ENCODE measurements at places on chromosomes 3 and 15.

DNA sequence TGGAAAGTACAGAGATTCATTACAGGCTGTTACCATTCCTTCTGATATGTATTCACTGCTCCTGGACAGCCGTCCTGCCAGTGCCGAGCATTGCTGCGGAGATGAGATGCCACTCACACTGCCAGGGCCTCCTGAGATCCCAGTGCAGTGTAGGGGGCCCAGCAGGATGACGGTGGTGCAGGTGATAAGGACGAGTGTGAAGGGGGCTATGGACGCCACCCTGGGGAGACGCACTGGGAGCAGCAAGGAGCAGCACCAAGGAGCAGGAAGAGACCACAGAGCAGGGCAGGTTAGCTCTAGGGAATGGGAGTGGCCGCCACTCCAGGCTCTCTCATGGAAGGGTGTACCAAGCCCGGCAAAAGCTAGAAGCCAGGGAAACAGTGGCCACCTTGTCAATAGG lies 4.0 kb upstream of the KLF15 start:
- DNase-seq, result no peak

- no peak for DNase-seq
These were observed 380.2 kb downstream of the ULK4 start for GRCh38 chr3:41581700-41582099.

- DNase-seq, result no peak
These were observed 32.0 kb downstream of the PIK3CA start for GRCh38 chr3:179179979-179180759.

DNA sequence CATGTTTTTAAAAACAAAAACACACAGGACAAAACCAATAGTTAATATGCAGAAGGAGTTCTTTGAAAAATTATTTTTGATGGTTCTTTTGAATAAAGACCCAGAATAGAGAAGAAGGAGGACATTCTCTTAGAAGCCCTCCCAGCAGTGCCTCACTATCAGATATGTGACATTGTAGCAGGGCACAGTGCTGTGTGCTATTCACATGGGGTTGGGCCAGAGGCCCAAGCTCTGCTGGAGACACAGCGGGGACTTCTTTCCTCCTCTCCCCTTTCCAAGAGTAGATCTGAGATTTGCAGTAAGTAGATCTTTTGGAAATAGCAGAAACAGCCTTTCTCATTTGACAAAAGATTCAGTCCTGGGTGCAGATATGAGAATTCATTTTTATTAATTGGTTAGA lies 6.3 kb downstream of the GYG1 start:
- no peak for DNase-seq

DNA sequence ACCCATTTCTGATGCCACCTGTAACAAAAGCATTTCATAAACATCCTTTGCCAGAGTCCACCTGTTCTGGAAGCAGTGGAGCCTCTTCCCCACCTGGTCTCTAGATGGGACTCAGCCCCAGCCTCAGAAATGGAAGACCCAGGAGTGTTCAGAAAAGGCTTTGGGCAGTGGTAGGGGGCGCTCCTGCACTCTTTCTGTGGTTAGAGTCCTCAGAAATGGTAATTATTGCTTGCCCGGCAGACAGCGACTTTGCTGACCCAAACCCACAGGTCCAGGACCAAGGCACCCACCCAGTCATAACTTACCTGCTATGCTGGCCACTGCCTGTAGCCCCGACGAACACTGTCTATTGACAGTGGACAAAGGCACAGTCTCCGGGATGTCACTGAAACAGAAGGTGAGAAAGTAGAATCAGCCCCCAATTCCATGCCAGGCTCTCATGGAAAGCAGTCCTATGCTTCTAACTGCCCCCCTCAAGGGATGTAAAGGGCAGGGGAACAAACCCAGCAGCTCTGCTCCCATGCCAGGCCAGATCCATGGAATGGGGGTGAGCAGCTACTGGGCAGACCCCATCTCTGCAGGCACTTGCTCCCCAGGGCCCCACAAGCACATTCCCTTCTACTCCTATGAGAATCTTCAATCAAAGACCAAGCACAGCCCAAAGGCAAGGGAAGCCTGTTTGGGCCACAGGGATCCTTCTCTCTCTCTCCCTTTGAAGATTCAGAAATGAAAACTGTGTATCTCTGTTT lies 5.1 kb downstream of the ACAA1 start:
- no peak for DNase-seq

GRCh38 chr3:10456981-10457380 lies 48.4 kb downstream of the ATP2B2 start:
- DNase-seq, result no peak

DNA sequence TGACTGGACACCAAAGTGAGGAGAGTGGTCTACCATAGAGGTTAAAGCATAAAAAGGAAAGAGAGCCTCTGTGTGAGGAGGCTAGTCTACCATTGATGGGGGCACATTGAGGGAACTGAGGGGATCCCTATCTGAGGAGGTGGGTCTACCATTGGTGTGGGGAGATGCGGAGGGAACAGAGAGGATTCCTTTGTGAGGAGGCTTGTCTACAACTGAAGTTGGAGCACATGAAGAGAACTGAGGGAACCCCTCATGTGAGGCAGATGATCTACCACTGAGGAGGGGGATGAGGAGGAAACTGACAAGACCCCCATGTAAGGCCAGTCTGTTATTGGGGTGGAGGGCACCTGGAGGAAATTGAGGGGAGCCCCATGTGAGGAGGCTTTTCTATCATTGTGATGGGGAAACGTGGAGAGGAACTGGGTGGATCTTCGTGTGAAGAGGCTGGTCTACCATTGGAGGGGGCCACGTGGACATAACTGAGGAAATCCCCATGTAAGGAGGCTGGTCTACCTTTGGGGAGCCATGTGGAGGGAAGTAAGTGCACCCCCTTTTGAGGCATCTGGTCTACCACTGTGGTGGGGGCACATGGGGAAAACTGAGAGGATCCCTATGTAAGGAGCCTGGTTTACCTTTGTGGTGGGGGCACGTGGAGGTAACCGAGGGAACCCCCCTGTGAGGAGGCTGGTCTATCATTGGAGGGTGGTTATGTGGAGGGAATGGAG lies 160.1 kb downstream of the FBLN2 start:
- no peak for DNase-seq

- no peak for DNase-seq
These were observed 168.9 kb downstream of the MYRIP start for GRCh38 chr3:39978308-39978707.

GRCh38 chr3:121724130-121724529 lies 25.4 kb downstream of the GOLGB1 start:
- DNase-seq, result no peak

DNA sequence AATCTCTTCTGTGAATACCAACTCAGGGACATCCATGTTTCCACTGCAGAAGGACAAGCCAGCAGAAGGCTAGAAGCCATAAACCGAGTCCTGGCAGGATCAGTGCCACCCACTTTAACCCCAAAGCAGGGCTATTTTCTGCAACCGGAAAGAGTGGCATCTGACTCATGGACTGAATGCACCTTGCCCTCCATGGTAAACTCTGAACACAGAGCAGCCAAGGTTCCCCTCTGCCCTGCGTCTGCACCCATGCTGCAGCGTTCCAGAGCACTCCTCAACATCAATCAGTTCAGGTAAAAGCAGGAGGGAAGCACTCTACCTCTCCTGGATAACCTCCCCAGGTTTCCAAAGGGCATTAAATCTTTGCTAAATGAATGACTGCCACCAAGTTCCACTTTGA lies 801 bp upstream of the NGRN start:
- no peak for DNase-seq

GRCh38 chr3:97821287-97821773 lies 481 bp upstream of the CRYBG3 start:
- DNase-seq, result peak; percentile 13

DNA sequence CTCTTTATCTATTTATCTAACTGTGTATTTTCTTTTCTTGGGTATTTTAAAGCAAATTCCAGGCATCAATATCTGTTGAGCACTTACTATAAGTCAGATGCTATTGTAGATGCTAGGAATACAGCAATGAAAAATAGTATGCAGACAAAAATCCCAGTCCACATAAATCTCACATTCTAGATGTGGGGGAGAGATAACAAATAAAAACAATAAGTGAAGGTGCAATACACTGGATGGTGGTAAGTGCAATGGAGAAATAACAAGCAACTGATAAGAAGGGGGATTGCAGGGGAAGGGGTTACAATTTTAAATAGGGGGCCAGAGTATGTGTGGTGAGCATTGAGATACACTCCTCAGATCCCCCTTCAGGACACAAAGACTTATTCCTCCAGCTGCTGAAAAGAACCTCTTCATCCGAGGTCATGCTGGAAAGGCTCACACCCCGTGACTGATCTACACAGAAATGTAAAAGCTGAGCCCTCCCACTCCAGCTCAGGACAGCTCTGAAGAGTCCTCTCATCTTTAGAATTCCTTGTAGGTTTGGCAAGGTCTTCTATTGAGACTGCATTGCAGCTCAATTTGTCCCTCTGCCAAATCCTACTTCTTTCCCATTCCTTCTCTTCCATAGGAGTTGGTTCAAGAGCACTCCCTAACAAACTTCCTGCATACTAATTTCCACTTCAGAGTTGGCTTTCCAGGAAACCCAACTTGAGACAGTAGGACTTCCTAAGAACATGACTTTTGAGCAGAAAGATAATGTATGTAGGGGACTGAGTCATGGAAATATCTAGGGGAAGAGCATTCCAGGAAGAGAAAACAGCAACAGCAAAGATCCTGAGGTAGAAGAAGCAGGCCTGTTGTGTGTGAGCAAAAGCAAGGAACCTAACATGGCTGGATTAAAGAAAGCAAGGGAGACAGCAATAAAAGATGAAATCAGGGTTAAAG lies 8.1 kb upstream of the SCG3 start:
- no peak for DNase-seq

GRCh38 chr15:77009646-77010311 lies 14.9 kb downstream of the PSTPIP1 start:
- no peak for DNase-seq

- DNase-seq, result no peak
These were observed 866.1 kb downstream of the NSUN3 start for GRCh38 chr3:94928921-94929320.

- DNase-seq, result no peak
These were observed 159.7 kb upstream of the TBL1XR1 start for GRCh38 chr3:177356952-177357351.

DNA sequence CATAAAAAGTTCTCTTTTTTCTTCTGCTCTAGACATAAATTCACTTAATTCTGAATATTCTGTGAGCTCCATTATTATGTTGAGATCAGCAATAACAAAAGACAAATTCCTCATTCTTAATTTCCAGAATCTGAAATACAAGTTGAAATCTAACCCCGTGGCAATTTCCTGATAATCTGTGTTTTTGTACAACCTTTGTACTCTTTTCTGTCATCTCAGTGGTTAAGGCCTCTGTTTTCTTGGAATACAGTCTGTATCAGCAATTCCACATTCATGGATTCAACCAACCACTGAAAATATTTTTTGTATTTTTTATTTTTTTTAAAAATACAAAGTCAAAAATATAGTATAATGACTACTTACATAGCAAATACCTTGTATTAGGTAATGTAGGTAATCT lies 8.7 kb downstream of the CCR8 start:
- DNase-seq, result no peak

DNA sequence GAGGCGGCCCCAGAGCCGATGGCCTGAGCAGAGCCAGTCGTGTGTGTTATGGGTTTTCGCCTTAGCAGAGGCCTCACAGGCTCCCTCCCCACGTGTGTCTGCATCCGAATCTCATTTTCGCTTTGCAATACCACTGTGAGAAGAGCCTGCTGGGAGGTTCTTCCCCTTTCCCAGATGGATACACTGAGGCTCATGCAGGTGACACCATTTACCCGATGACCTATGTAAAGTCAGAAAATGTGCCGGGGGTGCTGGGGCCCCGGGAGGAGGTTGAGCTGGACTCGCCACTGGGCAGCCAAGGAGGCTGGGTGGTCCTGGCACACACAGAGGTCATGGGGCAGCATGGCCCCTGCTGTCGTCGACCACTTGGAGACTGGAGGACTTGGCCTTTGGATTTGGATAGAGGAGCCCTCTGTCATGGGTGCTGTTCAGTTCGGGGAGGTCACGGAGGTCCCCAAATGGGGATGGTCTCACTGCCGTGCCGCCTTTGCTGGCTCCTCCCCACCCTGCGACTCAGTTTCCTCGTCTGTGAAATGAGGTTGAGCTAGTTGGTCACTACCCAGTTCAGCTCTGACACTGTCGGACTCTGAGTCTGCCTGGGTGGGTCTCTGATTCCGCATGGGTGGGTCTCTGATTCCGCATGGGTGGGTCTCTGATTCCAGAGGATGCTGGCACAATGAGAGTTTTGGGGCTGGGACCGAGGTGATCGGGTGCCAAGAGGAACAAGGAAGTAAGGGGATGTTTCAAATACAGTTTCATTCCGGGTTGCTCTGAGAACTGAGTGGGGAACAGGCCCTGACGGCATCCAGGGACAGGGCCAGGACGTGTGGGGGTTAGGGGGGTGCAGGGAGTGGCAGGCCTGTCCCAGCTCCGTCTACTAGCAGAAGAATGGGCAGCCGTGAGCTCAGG lies 23.2 kb upstream of the MUC4 start:
- DNase-seq, result no peak

GRCh38 chr15:78018946-78019644 lies 58.4 kb downstream of the TBC1D2B start:
- DNase-seq, result no peak

DNA sequence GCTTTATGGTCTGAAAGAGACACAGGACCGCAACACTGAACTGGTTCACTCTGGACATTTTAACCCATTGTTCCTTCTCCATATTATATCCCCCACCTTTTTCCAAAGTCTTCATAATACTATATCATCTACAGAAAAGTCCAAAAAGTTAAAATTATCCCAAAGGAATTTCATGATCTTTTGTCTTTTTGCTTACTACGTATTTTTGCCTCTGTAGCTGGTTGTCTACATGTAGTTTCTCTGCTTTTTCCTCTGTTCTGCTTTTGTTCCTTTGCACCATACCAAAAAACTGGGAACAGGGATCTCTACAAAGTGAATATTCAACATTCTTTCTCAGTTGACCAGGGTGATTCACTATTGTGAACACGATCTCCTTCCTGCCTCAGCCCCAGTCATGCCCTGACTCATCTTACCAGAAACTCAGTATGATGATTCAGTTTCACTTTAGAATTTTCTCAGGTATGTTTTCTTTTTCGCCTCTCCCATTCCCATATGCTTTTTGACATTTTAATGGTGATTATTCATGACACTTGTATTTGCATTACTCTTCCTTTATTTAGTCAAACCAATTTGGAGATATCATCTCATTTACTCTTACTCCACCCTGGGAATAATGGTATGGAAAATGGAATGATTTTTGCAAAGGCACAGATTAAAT lies 14.5 kb downstream of the EMC4 start:
- DNase-seq, result no peak

DNA sequence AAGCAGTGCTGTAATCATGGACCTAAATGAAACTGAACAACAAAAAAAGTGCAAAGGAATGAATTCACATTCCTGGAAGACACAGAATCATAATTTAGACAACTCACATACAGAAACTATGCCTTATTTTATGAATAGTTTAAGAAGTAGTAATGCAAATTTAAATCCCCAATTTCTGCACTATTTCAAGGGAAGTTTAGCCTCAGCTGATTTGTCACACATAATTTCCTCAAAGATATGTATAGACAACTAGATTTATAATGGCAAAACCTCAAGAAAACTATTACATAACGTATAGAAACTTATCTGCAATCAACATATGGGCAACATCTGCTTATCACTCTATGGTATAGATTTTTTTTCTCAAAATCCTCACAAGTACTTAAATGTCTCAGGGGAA lies 7.8 kb upstream of the PTX3 start:
- DNase-seq, result no peak

Measured in stimulated activated CD4-positive, alpha-beta T cell treated with anti-CD3 and anti-CD28 coated beads, Interleukin-15, amount 100 ng/mL, for 1 hour (primary cell).